ENCODE measurements at places on chromosomes 13 and 19.
A peak's percentile ranks its signal among the peaks of the same experiment; 100 is the strongest.

DNA sequence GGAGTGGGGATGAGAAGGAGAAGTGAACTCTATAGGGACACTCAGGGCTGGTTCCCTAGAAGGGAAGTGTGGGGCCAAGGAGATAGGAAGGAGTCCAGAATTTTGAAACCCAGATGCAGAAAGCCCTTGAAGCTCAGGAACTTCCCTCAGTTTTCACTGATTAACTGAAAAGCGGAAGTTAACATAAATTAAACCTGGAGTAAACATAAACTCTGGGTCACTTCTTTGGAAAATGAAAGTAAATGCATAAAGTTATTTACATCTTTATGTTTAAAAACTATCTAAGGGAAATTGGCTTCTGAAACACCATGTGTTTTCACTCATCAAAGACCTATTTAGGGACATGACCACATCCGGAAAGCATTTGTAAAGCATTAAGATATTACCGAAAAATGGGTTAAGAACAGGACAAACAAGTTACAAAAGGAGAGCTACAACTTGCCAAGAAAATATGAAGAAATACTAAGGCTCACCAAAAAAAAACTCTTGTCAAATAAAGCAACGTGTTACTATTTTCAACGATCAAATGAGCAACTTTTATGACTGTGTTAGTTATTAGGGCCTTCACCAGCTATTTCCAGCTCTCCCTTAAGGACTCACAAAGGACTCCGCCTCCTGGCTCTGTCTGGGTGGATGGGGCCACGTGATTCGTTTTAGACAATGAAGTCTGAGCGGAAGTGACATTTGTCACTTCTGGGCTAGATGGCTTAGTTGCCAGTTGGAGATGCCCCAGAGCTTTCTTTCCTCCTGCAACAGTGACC is 439.1 kb upstream of the ZNF507 start:
- no peak for DNase-seq

- peak; percentile 60 for DNase-seq
Measured at GRCh38 chr19:54464044-54464629, 559 bp upstream of the LENG9 start.

DNA sequence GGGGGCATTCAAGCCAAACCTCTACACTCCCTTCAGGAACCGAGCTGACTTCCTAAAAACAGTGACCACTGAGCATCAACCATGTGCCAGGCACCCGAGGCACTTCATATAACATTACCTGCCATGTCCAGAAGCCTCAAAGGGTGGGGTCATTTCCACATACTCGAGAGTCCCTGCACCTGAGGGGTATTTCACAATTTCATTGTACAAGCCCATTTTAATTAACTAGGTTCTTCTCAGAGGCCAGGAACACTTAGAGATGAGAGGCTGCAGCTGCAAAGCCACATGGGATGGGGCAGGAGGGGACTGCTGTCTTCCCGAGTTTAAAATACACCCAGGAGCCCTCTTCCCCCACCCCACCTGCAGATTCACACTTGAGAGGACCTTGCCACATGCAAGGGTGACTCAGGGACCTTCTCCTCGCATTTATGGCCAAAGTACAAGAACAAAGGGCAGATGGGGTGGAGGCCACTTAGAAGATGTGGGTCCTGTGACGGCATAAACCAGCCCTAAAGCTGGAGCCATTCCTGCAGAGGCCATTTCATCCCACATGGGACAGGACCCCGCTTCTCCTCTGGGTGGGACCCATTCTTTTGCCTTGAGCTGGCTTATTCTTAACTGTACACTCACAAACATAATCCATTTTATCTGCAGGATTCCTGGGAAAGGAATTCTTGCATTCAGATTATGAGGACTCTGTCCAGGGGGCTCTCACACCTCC is 43.9 kb downstream of the RAB20 start:
- no peak for DNase-seq

- DNase-seq = no peak
Measured at GRCh38 chr13:59451236-59451635, 712.5 kb downstream of the DIAPH3 start.

DNA sequence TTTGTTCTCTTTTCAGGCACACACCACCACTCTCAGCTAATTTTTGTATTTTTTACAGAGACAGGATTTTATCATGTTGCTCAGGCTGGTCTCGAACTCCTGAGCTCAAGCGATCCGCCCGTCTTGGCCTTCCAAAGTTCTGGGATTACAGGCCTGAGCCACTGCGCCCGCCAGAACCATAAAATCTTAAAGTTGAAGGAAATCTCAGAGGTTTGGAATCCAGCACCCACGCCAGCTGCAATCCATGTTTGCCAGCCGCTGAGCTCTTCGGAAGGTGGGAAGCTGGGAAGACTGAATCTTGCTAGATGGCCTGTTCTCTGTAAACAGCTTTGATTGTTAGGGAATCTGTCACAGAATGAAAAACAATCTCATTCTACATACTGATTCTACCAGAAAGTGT is 38.5 kb downstream of the SPATA13 start:
- DNase-seq = no peak

DNA sequence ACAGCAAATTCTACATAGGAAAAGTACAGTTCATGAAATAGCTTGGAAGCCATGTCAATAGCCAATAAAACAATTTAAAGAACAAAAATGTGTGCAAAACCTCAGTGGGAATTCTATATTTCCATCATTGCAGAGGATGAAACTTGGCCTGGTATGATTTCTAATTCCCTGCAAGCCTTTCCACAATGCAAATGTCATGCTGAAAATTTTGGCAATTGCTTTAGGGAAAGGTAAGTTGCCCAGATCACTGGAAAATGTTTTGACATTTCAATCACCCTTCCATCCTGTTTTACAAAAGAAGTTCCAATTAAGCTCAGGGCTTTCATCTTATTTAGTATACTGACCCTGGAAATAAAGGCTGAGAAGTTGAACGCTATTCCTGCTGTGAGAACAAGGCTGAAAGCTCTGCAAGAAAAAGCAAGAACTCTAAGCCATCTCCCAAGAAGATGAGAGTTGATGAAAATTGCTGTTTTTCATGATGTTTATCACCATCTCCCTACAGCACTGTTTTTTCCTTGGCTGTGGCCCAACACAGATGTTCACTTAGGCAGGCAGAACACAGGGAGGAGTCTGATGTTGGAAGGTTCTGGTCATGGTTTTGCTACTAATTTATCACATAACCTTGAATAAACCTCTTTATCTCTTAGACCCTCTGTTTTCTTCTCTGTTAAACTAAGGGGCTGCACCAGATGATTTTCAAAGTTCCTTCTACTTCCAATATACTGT is 263.7 kb downstream of the KCTD12 start:
- no peak for DNase-seq

DNA sequence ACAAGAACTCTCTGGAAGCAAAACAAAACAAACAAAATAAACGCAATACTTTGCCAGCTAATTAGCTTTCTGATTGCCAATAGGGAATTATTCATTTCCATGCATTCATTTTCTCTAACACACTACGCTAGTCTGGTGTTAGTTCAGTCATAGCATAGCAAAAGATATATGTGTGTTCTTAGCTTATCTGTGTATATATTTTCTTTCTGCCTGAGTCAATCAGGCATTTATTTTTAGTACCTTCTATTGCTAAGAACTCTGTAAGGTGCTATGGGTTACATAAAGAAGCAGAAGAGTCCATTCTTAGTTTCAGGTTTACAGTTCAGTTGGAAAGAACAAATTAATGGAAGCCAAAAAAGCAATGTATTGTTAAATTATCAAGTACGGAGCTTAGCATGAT is 490.9 kb downstream of the KLF5 start:
- DNase-seq = no peak

GRCh38 chr13:73335210-73335609 is 276.4 kb downstream of the KLF5 start:
- DNase-seq = no peak

- no peak for DNase-seq
Measured at GRCh38 chr19:7480222-7480969, 8.4 kb downstream of the PEX11G start.

GRCh38 chr19:18696023-18696422 is 12.5 kb downstream of the CRTC1 start:
- DNase-seq = no peak

- DNase-seq = no peak
Measured at GRCh38 chr13:20831933-20832332, 58.2 kb upstream of the EEF1AKMT1 start.

- no peak for DNase-seq
Measured at GRCh38 chr19:47794526-47794925, 9.8 kb downstream of the TPRX1 start.

DNA sequence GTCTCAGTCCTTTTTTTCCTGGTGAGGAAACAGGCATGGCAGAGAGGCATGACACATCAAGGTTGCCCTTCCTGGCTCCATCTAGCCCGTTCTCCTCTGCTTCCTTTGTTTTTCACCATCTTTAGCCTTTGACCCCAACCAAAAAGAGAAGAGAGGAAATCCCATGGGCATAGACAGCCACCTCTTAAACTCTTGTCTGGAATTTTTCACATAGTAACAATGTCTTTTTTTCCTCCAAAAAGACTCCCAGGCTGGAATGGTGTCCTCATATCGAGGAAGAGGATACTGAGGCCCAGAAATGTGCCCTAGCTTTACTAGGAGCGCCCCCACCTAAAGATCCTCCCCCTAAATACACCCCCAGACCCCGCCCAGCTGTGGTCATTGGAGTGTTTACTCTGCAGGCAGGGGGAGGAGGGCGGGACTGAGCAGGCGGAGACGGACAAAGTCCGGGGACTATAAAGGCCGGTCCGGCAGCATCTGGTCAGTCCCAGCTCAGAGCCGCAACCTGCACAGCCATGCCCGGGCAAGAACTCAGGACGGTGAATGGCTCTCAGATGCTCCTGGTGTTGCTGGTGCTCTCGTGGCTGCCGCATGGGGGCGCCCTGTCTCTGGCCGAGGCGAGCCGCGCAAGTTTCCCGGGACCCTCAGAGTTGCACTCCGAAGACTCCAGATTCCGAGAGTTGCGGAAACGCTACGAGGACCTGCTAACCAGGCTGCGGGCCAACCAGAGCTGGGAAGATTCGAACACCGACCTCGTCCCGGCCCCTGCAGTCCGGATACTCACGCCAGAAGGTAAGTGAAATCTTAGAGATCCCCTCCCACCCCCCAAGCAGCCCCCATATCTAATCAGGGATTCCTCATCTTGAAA is at the start of gene GDF15:
TSS of gene GDF15 (plus strand) at position 484 of the 868 bp plus-strand sequence. CDS start at position 516, 32 bp downstream.
- no peak for DNase-seq

GRCh38 chr13:32259116-32259515 is 56.0 kb downstream of the ZAR1L start:
- DNase-seq = no peak

- no peak for DNase-seq
Measured at GRCh38 chr13:75486146-75487062, 4.4 kb upstream of the TBC1D4 start.

DNA sequence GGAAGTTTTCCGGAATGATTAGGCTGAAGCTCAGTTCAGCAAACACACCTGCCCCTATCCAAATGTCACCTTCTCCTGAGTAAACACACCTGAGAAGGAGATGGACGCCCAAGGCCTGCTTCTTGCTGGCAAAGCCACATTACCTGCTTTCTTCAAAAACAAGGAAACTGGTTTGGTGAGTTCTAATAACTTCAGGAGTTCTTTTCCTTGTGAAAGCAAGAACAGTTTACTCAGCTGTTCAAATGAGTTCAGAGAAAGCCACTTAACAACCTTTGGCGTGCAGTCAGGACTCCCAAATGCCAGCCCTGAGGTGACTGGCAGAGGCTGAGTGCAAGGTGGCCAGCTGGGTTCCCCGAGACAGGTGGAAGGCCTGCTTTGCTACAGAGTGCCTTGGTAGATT is 160.5 kb downstream of the STK24 start:
- DNase-seq = no peak

GRCh38 chr19:45542234-45542668 is 35.0 kb downstream of the VASP start:
- no peak for DNase-seq

DNA sequence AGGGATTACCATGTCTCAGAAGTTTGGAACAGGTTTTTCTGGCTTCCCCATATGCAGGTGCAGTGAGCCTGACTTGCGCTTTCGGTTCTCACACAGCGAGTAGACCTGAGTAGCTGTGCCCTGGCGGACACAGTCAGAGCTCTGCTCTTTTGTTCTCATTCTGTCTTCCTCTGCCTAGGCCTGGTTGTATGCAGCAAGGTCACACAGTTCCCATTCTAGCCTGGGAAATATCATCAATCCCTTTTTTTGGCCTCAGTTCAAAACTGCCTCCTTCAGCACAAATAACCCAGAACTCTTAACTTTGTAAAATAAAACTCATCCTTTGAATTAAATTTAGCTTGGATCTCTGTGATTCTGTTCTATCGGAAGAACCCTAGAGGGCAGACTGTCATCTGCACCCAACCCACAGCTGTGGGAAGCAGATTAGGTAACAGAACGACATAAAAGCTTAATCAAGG is 10.2 kb downstream of the OXGR1 start:
- DNase-seq = no peak

GRCh38 chr19:2815191-2815614 is 4.5 kb upstream of the ZNF554 start:
- DNase-seq = no peak

- no peak for DNase-seq
Measured at GRCh38 chr19:38841180-38841766, 8.5 kb downstream of the HNRNPL start.

DNA sequence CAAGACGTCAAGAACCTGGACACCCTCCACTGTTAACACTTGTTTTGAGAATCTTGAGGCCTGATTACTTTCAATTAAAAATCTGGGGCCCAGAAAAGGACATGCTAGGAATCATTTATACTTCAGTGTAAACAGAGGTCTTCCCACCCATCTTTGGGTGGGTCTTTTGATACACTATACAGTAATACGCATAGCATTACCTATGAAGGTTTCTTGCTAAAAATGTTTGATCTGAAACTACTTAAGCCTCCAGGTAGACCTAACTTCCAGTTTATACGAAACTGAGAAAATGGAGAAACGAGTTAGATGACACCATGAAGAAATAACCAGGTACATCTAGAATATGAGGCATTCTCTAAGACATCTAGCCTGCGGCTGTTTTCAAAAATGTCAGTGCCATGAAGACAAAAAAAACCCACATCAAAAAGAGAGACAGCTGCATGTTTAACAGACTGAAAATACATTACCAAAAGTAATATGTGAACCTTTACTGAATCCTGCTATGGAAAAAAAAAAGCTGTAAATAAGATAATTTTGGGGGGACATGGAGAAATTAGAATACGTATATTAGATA is 36.6 kb downstream of the TGDS start:
- no peak for DNase-seq

DNA sequence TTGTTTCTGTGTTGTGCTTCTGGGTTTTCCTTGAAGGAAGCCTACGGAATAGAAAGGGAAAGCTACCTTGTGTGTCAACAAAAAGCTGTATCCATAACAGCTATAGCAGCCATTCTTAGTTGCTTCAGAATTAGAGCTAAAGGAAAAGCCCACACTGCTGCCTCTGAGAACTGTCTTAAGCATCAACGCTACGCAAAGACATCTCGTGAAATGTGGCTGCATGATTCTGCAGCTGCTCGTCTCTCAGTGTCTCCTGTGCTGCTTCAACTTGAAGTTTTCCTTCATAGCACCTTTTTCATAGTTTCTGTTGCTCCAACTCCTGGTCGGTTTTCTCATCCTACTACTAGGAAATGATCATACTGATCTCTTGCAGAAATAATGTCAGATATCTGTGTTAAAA is 140.9 kb upstream of the MAB21L1 start:
- no peak for DNase-seq

Data from stimulated activated CD4-positive, alpha-beta T cell treated with anti-CD3 and anti-CD28 coated beads, Interleukin-15, amount 100 ng/mL, for 1 hour (primary cell).